ENCODE measurements at places on chromosomes 6 and 20. TPM values are rescaled to one million over a fixed set of nuclear protein-coding genes. Genes with fewer than 3 reads are reported as not detected.

PACRG gene
- total RNA-seq: 0.44 TPM

SERINC3 gene
- total RNA-seq: 77.3 TPM

GPR63 gene
- 0.10 TPM for total RNA-seq

DNA sequence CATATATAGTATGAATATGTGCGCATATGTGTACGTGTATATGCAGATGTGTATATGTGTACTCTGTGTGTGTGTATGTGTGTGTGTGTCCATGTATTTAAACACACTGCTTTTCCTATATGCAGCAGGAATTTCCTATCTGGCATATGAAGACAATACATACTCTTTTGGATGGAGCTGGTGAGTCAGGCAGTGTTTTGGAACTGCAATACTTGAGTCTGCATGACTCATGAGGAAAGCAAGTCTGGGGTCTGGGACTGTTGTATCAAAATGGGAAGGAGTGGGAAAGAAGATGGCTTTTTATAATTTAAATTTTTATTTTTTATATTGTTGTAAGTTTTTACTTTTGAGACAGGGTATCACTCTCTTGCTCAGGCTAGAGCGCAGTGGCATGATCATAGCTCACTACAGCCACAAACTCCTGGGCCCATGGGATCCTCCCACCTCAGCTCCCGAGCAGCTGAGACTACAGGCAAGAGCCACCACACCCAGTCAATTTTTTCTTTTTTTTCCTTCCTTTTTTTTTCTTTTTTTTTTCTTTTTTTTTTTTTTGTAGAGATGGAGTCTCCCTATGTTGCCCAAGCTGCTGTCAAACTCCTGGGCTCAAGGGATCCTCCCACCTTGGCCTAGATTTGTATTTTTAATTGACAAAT is 72.2 kb downstream of the ATXN1 start:
- DNase-seq: no peak

DNA sequence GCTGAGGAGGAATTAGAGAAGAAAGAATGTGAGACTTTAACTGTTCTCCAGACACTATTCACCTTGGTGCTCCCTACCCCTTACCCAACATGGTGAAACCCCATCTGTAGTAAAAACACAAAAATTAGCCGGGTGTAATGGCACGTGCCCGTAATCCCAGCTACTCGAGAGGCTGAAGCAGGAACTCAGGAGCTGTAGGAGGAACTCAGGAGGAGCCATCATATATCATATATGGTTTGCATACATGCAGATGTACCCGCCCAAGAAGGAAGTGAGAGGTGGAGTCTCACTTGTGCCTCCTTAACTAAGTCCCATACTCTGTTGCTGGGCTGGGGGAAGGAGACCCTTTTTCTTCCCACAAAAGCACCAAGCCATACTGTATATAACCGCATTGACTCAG is 35.5 kb upstream of the ME1 start:
- no peak for DNase-seq

- no peak for DNase-seq
Measured at GRCh38 chr20:951384-952169, 35.4 kb upstream of the ANGPT4 start.

DNA sequence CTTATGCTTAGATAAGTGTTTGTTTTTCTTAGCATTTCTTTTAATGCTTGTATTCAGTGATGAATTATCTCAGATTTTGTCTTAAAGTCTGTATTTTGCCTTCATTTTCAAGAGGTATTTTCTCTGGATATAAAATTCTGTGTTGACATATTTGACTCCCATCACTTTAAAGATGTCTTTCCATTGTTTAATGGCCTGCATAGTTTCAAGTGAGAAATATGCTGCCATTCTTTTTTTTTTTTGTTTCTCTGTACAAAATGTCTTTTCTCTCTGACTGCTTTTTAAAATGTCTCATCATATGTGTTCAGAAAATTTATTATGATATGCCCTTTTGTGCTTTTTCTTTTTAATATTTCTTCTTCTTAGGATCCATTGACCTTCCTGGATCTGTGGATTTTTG is 578.0 kb upstream of the NOX3 start:
- no peak for DNase-seq

Measured in CD4-positive, CD25-positive, alpha-beta regulatory T cell (primary cell).